Right atrium auricular region (tissue), 2 donors: ENCODE measurements at places on chromosomes 2 and 18.

DNA sequence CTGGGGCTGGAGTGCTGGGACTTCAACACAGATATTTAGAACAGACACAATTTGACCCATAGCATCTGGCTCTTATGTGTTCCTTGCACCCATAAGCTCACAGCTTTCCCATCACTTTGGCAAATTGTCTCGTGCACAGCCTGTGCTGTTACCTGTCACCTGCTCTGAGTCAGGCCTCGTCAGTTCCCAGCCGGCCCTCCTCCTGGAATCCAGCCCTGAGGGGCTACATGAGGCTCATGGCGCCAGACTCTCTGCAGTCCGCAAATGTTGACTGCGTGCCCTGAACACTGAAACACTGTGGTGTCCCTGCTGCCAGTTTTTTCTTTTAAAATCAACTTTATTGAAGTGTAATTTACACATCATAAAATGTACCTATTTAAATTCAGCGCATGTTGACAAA, 65.4 kb upstream of the BZW1 start:
- no peak for DNase-seq

- DNase-seq, result no peak
Measured at GRCh38 chr2:100195942-100196341, 53.6 kb upstream of the AFF3 start.

DNA sequence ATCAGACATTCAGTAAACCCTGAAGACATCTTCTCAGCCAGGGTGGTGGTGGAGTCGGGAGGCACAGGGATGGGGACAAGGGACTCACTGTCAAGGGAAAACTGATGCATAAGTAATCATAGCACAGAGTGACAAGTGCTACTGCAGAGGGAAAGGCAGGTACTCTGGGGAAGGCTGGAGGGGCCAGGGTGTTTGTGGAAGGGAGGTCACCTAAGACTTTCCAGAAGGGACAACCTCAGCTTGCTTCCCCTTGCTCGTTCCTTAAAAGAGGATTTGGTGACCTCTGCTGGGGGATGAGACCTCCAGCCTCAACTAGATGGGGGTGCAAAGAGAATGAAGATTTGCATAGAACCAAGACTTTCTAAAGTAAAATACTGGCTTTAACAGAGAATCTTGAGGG, 99.5 kb downstream of the SLC4A3 start:
- peak; percentile 13 for DNase-seq

DNA sequence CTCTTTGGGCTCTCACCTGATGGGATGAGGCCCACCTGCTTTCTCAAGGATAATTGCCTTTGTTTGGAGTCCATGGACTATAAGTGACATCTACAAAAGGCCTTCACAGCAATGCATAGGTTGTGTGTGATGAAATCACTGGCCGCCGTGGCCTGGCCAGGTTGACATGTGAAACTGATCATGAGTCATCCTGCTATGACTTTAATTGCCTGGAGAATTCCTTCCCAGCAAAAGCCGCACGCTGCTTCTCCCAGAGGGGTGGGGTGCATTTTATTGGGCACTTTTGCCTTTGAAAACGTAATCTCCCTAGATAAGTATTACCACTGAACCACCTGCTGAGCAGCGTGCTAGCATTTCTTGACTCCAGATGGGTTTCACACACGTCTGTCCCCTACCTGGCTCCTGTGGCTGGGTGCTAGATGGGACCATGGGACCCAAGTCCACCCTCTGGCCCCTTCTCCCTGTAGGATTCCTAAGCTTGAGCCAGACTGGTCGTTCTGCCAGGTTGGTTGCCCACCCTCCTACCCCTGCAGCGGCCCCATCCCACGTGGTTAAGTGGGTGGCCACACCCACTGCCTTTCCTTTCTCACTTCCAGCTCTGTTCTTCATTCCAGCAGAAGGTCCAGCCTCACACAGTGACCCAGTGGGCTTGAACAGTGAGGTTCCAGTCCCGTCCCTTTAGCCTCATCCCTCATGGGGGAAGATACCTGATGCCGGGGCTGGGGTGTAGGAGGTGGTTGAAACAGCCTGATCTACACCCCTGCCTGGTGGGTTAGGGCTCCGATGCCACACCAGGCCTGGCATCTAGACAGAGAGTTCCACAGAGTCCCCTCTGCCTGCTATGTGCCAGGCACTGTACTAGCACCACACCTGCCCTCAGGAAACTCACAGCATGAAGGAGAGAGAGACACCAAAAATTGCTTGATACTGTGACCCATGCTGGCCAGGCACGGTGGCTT, 89.6 kb downstream of the GBX2 start:
- DNase-seq, result no peak

DNA sequence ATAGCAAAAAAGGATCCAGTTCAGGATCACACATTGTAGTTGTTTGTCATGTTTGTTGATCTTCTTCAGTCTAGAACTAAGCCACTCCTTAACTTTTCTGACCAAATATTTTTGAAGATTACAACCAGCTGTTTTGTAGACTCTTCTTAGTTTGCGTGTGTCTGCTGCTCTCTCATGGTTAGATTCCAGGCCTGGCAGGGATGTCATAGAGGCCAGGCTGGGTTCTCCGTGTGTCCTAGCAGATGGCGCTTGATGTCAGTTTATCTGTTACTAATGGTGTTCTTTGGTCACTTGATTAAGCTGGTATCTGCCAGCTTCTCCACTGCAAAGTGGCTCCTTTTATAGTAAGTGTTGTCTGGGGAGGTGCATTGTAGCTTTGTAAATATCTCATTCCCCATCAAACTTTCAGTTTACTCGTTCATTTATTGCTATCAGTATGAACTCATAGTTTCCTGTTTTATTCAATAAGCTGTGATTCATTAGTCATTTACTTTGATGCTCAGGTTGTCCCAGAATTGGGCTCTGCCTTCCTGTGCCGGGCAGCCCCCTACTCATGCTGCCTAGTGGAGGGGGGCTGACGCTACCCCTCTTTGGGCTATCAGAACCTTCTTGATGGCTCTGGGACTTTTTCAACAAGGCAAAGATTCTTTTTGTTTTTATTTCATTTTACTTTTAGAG, 42.1 kb downstream of the GRHL1 start:
- no peak for DNase-seq

GRCh38 chr18:52992041-52992440, 652.0 kb downstream of the DCC start:
- DNase-seq, result no peak

DNA sequence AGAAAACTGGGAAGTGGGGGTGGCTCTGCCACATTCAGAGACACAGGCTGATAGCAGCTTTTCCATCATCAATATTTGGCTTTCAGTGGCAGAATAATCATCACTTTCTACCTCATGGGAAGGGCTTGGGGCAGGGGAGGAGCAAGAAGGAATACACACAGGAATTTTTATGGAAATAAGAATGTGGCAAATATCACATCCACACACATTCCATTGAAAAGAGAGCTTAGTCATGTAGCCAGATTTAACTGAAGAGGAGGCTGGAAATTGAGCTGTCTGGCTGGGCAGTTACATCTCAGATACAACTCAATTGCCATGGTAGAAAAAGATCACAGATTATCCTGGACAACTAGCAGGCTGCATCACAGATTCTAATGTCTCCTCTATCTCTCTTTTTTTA, 1474.0 kb upstream of the ACVR2A start:
- DNase-seq, result no peak

- no peak for DNase-seq
Measured at GRCh38 chr2:23034996-23035395, 350.0 kb upstream of the KLHL29 start.

- DNase-seq, result no peak
Measured at GRCh38 chr18:56952026-56952425, 194.9 kb upstream of the BOD1L2 start.

GRCh38 chr2:18387441-18388206, 172.8 kb downstream of the RDH14 start:
- DNase-seq, result peak; percentile 95

GRCh38 chr2:237165405-237166276, 80.0 kb downstream of the COPS8 start:
- no peak for DNase-seq

DNA sequence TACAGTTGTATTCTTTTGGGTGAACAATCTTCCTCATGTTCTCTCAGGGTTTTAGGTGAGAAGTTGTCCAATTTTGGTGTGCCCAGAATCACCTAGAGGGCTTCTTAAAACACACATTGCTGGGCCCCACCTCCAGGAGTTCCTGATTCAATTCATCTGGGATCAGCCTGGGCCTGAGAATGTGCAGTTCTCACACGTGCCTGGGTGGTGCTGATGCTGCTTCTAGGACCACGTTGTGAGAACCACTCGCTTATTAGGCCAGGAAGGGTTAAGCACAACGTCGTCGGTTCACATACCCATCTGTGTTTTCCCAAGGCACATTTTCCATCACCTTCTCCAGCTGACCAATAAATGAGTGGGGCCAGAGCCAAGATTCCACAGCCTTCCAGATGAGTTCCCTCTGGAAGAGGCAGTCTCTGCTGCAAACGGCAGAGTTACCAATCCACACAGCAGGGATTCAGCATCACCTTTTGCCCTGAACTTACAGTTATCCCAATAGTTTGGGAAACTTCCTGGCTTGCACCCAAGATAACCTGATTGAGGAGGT, 277.7 kb upstream of the HNRNPA3 start:
- DNase-seq, result no peak
